ENCODE measurements at places on chromosomes 16 and 17.

DNA sequence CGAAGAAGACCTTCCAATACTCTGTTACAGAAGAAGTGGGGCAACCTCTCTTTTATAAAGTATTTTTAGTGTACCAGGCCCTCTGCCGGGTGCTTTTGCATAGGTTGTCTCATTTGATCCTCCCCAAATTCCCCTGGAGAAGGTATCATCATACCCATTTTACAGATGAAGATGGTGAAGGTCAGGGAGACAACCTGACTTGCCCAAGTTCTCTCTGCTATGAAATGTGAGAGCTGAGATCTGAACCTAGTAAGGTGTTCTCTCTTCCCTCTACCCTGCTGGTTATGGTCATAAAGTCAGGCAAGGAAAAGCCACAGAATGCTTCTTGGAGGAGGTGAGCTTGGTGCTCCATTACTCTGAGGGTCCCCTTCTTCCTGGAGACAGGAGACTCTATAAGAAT is 28.1 kb upstream of the HERPUD1 start:
- no peak for DNase-seq

DNA sequence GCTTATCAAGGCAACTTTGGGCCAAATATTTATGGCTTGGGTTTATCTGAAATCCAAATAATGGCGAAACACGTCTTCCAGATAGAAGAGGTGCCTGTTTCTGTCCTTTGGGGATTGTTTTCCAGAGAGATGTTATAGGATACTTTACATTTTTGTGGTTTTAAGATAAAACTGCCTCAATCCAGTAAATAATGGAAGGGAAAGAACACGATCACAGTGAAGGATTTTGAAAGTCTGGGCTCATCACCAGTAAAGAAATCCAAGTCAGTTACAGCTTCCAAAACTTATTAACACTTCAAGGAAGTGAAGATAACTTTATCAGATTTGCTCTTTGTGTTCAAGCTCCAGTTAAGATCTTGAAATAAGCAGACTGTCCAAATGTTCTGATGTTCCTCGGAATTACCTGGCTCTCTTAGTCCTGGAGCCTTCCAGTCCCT is 30.1 kb downstream of the DNAH2 start:
- DNase-seq = no peak

- no peak for DNase-seq
Measured at GRCh38 chr17:36714789-36715188, 113.4 kb downstream of the MRM1 start.

GRCh38 chr17:66629762-66630161 is 205.2 kb upstream of the CACNG5 start:
- no peak for DNase-seq

GRCh38 chr16:83810901-83811300 is 3.1 kb downstream of the HSBP1 start:
- no peak for DNase-seq

- DNase-seq = no peak
Measured at GRCh38 chr17:4968486-4969046, 949 bp upstream of the SPAG7 start.

- DNase-seq = no peak
Measured at GRCh38 chr16:68074850-68075555, 10.2 kb upstream of the NFATC3 start.

- DNase-seq = no peak
Measured at GRCh38 chr17:65727246-65727645, 165.8 kb upstream of the AXIN2 start.

DNA sequence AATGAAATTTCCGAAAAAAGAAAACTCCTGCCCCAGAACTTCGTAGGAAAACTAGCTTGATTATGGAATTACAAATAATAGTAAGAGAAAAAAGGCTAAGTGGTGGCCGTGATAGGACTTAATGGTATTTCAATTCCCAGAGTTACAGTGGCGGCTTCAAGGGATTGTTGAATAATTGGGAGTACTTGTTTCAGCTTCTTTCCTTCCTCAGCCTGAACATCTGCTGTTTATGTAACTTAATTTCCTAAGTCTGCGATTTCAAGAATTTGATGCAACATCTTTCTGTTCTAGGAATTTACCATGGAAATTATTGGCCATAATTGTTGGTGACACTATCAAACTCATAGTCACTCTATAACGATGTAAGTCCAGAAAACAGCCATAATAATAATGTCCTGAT is 684 bp upstream of the APPBP2 start:
- DNase-seq = no peak

- DNase-seq = no peak
Measured at GRCh38 chr16:27284865-27285675, 16.5 kb upstream of the NSMCE1 start.
